ENCODE measurements at places on chromosomes 11 and 22.

GRCh38 chr11:14577292-14577691 is 57.1 kb upstream of the PSMA1 start:
- no peak for DNase-seq

- no peak for DNase-seq
These were observed 11.6 kb upstream of the OLFML1 start for GRCh38 chr11:7473717-7474116.

DNA sequence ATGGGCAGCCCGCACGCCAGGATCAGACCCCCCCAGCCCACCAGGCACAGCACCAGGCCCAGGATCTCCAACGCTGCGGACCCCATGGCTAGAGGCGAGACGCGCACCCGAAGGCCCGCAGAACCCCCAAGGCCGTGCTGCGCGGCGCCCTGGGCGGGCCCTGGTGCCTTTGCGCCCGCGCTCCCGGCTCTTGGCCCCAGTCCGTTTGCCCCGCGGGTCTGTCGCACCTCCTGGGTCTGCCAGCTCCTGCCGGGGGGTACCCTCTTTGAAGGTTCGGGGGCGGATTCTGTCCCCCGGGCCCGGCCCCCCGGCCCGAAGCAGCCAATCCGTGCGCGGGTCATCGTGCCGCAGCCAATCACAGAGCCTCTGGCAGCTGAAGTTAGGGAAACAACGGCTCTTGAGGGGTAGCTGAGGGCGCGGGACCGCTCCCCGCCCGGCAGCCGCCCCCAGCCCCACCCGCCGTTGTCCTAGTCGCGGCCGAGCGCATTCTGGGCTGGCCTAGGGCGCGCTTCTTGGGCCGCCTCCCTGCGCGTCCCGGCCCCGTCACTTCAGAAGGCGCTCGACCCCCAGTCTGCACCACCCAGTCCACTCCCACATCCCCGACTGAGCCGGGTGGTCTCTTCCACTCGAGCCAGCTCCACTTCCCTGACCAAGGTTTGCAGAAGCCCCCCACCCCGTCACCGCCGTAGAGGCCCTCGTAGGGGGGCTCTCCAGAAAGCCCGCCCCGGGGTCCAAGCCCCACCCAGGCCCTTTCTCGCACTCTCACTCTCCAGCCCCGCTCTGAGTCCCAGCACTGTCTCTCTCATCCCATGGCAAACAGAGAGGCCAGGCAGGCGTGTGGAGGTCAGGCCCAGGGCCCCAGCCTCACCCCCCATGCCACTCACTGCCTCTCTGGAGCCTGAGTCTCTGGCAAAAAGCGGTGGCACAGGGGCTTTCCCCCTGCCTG is at the start of gene CLDN5:
TSS of gene CLDN5 (minus strand) at position 241 of the 946 bp plus-strand sequence. CDS start at position 86, 155 bp downstream.
- DNase-seq: no peak

- peak; percentile 60 for DNase-seq
These were observed 94.3 kb downstream of the SLC17A6 start for GRCh38 chr11:22432291-22433093.

DNA sequence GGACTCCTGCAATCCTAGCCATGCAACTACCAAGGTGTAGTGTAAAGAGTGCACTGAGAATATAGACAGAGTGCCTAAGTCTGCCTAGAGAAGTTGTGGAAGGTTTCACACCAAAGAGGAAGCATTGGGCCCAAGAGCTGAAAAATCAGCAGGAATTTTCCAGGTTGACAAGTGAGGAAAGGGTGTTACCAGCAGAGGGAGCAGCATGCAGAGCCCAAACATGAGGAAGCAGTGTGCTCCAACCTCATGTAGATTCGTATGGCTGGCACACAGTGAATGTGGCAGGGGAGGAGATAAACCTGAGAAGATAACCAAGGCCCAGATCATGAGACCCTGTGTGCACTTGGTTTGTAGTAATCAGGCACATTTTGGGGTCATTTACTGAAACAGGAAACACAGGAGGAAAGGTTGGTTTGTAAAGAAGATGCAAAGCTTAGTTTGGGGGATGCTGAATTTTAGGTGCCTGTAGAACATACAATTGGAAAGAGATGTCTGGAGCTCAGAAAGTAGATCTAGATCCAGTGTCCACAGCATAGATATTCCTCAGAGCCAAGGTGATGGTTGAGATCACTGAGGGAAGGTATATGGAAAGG is 1.7 kb downstream of the HPX start:
- DNase-seq: peak; percentile 73

DNA sequence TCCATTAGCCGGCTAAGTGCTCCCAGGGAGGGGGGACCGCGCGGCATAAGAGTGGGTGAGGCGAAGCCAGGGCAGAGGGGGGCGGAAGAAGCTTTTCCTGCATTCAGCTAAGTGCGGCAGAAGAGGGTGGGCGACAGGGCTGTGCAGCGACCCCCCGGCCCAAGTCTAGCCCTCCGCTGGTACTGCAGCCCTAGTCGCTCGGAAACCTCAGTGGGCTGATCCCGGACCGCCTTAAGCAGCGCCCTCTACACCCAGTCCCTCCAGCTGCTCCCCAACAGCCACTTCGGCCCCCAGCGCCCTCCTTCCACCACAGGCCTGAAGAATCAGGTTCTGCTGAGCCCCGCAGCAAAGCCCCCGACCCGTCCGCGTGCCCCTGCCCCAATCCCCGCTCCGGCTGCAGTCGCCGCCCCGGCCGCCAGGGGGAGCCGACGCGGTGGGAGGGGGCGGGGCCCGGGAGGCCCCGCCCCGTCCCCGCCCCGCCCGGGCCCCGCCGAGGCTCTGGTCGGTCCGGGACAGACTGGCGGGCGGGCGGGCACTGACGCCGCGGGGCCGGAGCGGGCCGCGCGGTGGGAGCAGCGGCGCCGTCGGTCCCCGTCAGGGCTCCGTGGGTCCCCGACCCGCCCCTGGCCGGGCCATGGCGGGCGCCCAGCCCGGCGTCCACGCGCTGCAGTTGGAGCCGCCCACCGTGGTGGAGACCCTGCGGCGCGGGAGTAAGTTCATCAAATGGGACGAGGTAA is at the start of gene PLCB3:
TSS of gene PLCB3 (plus strand) at position 515 of the 737 bp plus-strand sequence. CDS start at position 635, 120 bp downstream.
- peak; percentile 68 for DNase-seq
